ENCODE measurements at places on chromosomes 12 and 14. TPM values are rescaled to one million over a fixed set of nuclear protein-coding genes. Genes with fewer than 3 reads are reported as not detected.

DNA sequence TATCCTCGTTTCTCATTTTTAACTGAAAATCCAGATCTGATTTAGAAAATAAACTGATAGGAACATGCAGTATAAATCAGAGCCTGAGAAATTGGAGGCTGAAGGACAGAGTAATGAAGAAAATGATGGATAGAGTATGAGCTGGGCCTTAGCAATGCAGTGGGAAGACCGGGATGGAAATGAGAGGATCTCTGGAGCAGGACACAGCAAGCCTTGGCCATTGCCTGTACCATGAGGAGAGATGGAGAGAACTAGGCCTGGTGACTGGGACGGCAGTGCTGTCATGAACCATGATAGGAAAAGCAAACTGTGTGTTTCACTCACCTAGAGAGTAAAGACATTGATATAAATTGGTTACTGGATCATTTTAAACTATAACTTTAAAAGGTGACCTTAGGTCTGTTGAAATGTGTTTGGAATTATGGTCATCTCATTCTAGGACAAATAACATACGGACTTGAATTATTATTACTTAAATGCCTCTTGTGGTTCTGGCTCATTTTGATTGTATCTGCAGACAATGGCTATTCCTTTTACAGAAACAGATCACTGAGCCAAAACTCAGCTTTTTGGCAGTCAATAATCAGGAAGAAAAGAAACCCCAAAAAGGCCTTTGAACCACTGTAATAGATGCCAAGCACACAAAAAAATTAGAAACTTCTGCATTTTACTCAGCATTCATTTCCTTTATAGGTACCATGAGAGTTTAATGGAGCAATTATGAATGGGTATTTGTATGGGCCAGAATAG lies 251.9 kb upstream of the PRKD1 start:
- no peak overlapping the region for H3K4me3 ChIP-seq
- no peak for DNase-seq
- no peaks in the 10 kb centered on the region for H3K27me3 ChIP-seq
- no peaks in the 10 kb centered on the region for H3K4me1 ChIP-seq
- H3K27ac ChIP-seq, result no peak overlapping the region

DNA sequence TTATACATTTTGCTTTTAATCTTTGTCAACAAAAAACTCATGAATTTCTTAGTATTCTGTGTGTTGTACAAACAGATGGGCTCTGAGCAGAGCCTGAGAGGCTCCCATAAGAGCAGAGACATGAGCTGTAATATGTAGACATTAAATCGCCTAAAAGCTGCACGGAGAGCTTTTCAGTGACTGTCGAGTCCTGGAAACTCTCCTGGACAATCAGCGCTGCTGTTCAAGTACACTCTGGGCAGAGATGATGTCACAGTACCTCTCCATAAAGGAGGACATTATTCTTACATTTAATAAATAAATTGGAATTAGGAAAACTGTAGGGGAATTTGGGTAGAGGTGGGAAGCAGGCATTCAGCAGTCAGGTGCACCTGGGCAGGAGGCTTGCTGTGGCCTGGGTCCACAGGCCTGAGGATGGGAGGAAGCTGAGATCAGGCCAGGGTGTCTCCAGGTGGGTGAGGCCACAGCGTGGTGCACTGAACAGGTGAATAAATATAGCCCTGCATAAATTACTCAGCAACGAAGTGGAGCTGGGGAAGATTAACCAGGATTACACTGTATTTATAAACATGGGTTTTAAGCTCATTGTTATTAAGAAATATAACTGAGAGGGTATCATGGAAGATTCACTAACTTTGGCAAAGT lies 13.3 kb upstream of the TCL1A start:
- no peak overlapping the region for H3K4me3 ChIP-seq
- peaks cover 16% of the 10 kb centered on the region for H3K27me3 ChIP-seq
- H3K36me3 ChIP-seq, result no peaks in the 10 kb centered on the region
- no peak for DNase-seq
- H3K27ac ChIP-seq, result no peak overlapping the region

DNA sequence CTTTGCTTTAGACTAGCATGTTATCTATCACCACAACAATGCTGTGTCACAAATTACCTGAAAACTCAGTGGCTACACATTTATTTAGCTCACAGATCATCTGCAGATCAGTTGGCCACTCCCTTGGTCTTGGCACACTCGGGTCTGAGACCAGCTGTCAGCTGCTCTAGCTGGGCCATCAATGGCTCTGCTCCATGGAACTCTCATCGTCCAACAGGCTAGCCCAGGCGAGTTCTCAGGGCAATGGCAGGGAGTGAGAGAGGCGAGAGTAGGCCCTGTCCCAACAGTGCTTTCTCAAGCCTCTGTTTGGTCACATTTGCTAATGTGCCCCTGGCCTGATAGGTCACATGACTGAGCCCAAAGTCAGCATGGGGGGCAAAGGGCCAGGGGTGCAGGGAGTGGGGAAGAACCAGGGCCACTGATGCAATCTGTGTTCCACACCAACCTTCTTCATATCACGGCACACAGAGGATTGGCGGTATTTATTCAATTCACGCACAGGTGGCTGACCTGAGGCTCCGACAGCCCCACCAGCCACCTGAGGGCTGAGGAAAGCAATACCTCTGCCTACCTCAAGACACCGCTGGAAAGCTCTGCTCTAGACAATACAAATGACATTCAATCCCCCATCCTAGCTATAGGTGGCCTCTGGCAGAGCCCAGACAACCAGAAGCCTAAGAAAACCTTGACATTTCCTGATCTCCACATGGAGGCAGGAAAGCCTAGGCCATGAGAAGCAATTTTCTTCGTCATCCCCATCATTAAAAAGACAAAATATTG lies 82.5 kb downstream of the NT5DC3 start:
- H3K27ac ChIP-seq, result no peak overlapping the region
- H3K4me3 ChIP-seq, result no peak overlapping the region
- DNase-seq, result no peak
- no peaks in the 10 kb centered on the region for H3K4me1 ChIP-seq
- no peaks in the 10 kb centered on the region for H3K27me3 ChIP-seq

- no peaks in the 10 kb centered on the region for H3K27me3 ChIP-seq
- DNase-seq, result no peak
- H3K36me3 ChIP-seq, result no peaks in the 10 kb centered on the region
- no peak overlapping the region for H3K27ac ChIP-seq
- no peak overlapping the region for H3K4me3 ChIP-seq
These were observed 87.8 kb downstream of the BBS10 start for GRCh38 chr12:76260390-76260748.

GRCh38 chr12:51108136-51108535 lies 24.7 kb upstream of the CSRNP2 start:
- no peak overlapping the region for H3K27ac ChIP-seq
- DNase-seq, result no peak
- no peaks in the 10 kb centered on the region for H3K4me1 ChIP-seq
- peaks cover 94% of the 10 kb centered on the region for H3K36me3 ChIP-seq

GRCh38 chr14:61992139-61992538 lies 229.9 kb downstream of the SNAPC1 start:
- H3K4me1 ChIP-seq, result no peaks in the 10 kb centered on the region
- DNase-seq, result no peak
- H3K36me3 ChIP-seq, result no peaks in the 10 kb centered on the region
- H3K4me3 ChIP-seq, result no peak overlapping the region
- H3K27ac ChIP-seq, result no peak overlapping the region
- H3K27me3 ChIP-seq, result no peaks in the 10 kb centered on the region

DNA sequence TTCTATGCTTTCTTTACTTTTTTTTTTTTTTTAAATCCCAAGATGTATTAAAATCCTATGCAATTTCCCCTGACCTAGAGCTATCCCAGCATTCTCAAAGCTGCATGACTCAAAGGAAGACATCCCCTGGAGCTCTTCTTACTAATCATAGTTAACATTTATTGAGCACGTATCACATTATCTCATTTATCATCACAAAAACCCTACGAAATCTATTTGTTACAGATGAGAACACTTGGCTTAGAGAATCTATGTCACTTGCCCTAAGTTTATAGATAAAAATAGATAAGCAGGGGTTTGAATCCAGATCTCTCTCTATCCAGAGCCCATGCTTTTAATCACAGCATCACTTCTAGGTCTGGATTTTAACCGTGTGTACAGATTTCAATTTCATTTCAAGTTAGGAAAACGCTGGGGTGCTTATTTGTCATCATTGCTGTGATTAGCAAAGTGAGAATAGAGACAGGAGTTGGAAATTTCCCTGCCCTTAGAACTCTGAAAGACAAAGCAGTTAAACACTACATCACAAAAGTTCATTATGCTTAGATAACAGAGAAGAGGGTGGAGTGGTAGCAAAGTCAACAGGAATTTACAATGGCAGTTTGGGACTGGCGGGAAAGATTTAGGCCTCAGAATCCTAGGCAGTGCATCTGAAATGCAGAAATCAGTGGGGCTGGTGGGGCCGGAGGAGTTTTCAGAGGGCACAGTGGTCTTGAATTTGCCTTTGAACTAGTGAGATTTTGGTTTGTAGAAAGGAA lies 177.7 kb upstream of the FRMD6 start:
- H3K4me3 ChIP-seq, result no peak overlapping the region
- no peaks in the 10 kb centered on the region for H3K27me3 ChIP-seq
- DNase-seq, result no peak
- no peaks in the 10 kb centered on the region for H3K4me1 ChIP-seq
- H3K27ac ChIP-seq, result no peak overlapping the region

DNA sequence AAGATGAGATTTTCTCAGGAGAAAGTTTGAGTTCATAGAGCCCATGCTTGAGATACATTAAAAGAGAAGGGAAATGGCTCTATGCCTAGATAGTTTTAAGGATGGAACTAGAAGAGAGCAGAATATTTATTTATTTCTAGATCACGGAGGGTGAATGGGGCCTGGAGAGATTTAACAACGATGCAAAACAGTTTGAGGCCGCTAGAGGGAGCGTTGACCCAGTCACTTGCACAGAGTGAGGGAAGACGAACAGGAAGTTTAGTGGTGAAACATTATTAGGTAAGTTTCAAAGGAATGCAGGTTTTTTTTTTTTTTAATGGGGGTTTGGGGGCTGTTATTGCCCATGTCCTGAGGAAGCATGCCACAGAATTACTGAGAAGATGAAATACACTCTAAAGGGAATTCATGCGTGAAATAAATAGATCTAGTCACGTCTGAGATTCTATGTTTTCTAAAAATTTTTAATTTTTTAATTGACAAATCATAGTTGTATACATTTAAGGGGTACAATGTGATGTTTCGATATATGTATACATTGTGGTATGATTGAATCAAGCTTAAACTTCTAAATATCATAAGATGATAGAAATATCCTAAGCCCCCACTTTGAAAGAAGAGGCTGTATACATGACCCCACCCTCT lies 14.8 kb upstream of the PPP1R1A start:
- H3K36me3 ChIP-seq, result no peaks in the 10 kb centered on the region
- DNase-seq, result peak; percentile 53
- H3K27me3 ChIP-seq, result no peaks in the 10 kb centered on the region
- H3K4me1 ChIP-seq, result no peaks in the 10 kb centered on the region

DNA sequence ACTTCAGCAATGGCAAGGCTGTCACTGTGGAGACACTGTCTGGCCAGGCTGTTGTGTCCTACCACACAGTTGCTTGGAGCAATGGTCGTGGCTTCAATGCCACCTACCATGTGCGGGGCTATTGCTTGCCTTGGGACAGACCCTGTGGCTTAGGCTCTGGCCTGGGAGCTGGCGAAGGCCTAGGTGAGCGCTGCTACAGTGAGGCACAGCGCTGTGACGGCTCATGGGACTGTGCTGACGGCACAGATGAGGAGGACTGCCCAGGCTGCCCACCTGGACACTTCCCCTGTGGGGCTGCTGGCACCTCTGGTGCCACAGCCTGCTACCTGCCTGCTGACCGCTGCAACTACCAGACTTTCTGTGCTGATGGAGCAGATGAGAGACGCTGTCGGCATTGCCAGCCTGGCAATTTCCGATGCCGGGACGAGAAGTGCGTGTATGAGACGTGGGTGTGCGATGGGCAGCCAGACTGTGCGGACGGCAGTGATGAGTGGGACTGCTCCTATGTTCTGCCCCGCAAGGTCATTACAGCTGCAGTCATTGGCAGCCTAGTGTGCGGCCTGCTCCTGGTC lies 4.3 kb downstream of the LRP10 start:
- H3K36me3 ChIP-seq, result peaks cover 58% of the 10 kb centered on the region
- H3K27me3 ChIP-seq, result no peaks in the 10 kb centered on the region
- H3K4me1 ChIP-seq, result peaks cover 5% of the 10 kb centered on the region
- H3K27ac ChIP-seq, result no peak overlapping the region
- H3K4me3 ChIP-seq, result no peak overlapping the region
- no peak for DNase-seq

GRCh38 chr12:27801630-27802029 lies 21.6 kb upstream of the MANSC4 start:
- DNase-seq, result no peak
- H3K4me3 ChIP-seq, result no peak overlapping the region
- H3K27me3 ChIP-seq, result no peaks in the 10 kb centered on the region
- peaks cover 34% of the 10 kb centered on the region for H3K36me3 ChIP-seq
- no peak overlapping the region for H3K27ac ChIP-seq
- no peaks in the 10 kb centered on the region for H3K4me1 ChIP-seq

The HNF1A gene
- not detected for total RNA-seq

The CCDC196 gene
- total RNA-seq, result not detected

The SIX4 gene
- total RNA-seq, result 1.4 TPM

The RACGAP1 gene
- 5.5 TPM for total RNA-seq

The VDR gene
- 0.45 TPM for total RNA-seq

All from heart left ventricle (tissue), 16 donors.